ENCODE measurements at places on chromosomes 16 and 17.
A peak's percentile ranks its signal among the peaks of the same experiment; 100 is the strongest.

GRCh38 chr16:22161999-22162655, at the start of gene SDR42E2:
Gene SDR42E2, plus strand, starts transcription at chr16:22162506. Its CDS starts 3,077 bp downstream, at chr16:22165583.
- DNase-seq = peak; percentile 80

DNA sequence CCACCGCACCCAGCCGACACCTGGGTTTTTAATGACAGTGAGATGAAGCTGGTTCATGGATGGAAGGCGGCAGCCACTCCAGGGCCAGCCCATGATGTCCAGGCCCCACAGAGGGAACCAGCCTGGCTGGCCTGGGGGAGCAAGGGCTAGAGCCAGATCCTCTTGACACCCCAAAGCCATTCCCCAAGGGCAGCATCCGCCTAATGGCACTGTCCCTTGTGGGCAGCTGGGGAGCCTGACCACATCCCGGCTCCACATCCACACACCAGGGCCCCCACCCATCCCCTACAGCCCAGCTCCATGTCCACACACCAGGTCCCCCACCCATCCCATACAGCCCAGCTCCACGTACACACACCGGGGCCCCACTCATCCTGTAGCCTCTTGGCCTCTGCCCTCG, 53.3 kb upstream of the ACSF3 start:
- DNase-seq = no peak

GRCh38 chr17:66331038-66331816, 28.8 kb downstream of the PRKCA start:
- DNase-seq = no peak

DNA sequence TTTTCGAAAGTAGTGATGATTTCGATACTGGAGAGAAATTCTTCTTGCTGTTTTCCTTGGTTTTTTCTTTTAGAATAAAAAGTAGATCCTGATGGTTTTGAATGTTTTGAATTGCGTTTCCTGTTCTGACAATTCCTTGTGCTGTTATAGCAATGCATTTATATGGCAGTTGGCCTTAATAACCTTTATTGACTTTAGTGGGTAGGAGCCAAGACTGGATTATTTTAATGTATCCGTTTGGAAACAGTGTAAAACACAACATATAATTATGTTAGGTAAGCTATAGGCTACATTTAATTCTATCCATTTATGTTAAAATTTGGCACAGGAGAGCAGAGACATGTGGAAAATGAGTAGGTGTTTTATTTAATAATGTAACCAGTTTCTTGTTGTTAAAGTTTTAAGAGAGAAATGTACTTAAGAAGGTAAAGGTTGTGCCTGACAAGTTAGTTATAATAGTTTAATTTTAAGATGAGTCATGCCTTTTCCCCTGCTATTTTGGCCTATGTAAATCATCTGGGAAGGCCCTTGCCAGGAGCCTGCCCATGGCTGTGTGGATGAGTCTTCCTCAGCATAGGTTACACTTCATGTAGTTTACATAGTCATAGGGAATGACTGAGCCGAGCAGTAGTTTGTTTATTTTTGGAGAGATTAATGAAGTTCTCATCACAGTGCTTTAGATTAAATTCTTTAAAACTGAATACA, 189.9 kb downstream of the FTO start:
- no peak for DNase-seq

GRCh38 chr17:35731239-35731916, at the start of gene RASL10B:
Gene RASL10B, plus strand, starts transcription at chr17:35731639. Its CDS starts 3,546 bp downstream, at chr17:35735185.
- peak; percentile 80 for DNase-seq

GRCh38 chr16:30844671-30845449, 49.0 kb downstream of the BCL7C start:
- DNase-seq = peak; percentile 78

DNA sequence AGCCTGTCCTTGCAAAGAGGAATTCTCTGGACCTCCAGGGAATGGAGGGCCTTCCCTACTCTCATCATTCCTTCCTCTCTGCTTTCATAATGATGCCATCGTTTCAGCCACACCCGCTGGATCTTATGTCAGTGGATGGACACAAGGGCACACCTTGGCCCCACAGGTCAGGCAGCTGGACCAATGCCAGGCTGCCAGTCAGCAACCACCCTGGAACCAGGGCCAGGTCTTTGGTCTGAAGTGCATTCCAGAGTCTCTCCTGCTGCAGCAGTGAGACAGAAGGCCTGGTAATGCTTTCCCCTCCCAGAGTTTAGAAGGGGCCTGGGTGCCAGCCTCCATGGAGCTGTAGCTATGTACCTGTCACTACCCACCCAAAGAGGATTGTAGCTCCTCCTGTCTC, 7.4 kb downstream of the C1QL1 start:
- DNase-seq = no peak

GRCh38 chr16:54822892-54823291, 107.8 kb upstream of the IRX5 start:
- DNase-seq = no peak

DNA sequence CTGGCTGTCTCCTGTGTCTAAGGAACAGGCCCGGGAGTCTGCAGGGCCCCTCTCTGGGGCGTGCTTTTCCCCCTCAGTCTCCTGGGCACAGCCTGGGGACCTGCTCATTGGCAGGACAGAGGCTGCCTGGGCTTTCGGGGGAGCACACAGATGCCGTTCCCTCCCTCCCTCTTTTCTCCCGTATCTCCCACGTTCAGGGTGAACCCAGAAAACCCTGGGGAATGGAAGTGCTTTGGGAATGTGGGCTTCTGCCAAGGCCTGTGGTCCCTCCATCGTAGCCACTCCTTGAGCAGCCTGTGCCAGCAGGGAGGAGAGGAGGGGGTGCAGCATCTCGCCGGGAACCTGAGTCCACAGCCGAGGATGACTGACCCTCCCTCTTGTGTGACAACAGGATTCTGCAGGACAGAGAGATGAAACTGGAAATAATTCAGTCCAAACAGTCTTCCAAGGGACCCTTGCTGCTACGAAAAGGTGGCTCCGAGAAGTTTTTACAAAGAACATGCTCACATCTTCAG, 52.0 kb downstream of the RNF213 start:
- no peak for DNase-seq

GRCh38 chr17:10041916-10042588, 137.0 kb upstream of the RCVRN start:
- no peak for DNase-seq

DNA sequence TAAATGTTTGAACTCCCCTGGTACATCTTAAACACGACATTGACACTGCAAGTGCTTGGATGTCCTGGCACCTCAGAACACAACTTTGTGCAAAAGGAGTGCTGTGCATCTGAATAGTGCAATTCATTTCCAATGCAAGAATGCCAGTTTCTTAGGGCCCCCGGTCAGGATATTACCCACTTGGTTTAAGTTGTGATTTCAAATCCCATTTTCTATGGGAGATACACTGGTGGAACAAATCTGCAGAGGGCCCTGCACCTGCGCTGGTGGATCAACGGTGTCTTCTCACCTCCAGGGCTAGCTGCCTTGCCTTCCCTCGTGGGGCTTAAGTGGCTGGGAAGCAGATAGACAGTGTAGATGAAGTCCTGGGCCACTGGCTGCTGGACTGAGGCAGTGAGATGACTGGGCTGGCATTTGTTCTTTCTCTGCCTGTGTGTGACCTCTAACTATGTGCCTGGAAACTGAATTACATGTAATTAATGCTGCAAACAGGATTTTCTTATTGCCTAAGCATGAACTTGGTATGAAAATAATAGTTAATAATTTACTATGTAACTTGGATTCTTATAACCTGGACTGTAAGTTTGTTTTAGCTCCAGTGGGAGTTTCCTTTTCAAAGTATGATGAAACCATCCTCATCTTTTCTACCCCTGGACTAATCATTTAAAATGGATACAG, 20.9 kb downstream of the HAPSTR1 start:
- no peak for DNase-seq

- no peak for DNase-seq
Measured at GRCh38 chr16:77913738-77914253, 108.6 kb upstream of the CLEC3A start.

DNA sequence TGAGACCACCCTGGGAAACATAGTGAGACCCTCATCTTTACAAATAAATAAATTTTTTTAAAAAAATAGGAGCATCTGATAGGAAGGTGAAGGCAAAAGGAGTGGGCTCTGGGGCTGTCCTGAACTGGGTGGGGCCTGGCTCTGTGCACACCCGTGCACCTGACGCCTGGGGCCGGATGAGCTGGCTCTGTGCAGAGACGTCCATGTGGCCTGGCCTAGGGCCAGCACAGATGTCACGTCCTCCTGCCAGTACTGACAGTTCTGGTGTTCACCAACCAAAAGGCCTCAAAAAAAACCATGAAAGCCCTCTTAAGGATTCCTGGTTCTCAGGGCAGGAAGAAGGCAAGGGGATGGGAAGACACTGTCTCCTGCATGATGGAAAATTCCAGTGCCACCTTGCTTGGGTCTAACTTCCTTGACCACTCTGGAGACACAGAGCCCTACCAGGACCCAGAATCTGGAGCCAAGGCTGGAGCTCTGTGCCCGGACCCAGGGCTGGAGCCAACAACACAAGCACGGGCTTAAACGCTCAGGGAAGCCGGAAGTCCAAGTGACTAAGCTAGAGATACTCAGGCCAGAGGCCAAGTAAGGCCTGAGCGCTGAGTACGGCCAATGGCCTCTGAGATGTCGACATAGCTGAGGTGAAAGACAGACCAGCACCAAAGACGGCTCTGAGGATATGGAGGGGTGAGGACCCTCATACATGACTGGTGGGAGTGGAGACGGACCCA, 32.9 kb downstream of the COPRS start:
- no peak for DNase-seq

DNA sequence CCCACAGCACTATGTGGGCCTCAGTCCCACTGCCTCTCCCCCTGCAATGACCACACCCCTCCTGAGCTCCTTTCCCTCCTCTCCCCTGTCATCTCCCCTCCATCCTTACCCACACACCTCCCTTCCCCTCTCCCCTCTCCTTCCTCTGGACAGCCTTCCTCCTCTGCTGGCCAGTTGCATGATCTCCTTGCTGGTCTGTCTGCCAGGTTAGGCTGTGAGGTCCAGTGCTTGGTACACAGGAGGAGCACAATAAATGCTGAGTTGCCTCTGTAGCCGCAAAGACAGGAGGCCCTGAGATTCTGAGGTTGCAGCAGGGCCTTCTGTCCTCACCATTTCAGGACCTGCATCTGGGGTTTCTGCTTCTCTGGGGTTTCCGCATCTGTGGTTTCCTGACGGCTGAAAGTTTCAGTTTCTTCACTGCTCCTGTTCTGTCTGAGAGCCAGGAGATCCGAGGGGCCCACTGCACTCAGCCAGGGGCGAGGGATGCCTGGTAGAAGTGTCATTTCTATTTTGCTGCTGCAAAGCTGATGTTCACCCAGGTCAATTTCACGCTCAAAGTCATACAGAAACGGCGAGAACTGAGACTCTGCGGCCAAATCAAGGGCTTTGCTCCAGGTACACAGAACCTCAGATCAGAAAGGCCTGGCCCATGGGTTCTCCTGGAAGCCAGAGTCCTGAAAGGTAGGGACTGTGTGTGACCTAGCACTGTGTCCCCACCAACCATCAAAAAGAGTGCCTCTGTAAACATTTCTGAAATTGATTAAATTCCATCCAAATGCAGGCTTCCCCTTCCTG, 4.6 kb upstream of the SLC12A3 start:
- no peak for DNase-seq

DNA sequence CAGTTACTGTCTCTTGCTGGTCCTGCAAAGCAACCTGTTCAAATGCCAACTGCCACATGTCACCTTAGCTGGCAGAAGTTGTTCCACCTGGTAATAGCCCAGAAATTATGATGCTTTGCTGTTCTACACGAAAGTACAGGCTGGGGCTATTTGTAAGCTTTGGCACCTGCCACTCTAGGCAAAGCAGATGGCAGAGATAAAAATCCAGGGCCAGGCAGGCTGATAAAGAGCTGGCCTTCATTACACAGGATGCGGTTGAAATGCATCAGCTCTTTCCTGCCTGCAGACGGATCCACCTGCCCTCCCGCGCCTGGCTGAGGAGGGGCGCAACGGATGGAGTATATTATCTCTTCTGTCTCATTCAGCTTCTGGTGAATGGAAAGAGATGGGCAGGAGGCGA, 29.3 kb upstream of the KDM8 start:
- no peak for DNase-seq

GRCh38 chr17:57247261-57247660, 9.1 kb upstream of the MSI2 start:
- DNase-seq = no peak

GRCh38 chr17:5133311-5133710, 17.5 kb downstream of the USP6 start:
- DNase-seq = no peak

GRCh38 chr17:17940441-17940911, 31.7 kb downstream of the TOM1L2 start:
- no peak for DNase-seq

DNA sequence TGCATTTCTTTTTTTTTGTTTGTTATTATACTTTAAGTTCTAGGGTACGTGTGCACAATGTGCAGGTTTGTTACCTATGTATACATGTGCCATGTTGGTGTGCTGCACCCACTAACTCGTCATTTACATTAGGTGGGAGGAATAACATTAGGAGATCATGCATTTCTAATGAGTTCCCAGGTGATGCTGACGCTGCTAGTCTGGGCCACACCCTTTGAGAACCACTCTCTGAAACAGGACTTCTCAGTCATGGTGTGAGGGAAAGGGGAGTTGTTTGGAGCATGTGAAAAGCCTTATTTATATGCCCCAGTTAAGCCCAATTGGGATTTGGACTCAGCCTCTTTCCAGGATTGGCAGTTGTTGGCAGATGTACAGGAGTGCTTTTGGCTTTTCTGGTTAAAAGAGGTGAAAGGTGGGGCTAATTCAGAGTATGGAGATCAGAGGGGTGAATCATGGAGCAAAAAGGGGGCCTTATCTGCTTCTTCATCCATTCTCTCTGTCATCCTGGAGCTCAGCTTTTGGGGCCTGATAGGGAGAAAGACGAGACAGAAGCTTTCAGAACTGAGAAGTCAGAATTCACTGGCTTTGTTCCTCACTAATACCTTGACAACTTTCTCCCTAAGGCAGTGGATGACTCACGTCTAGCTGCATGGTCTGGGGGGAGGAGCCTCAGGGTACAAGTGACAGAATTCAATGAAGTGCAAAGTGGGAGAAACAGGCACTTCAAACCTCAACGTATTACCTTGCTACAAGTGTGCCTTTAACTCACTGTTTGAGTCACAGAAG, 180.0 kb upstream of the CACNG3 start:
- no peak for DNase-seq

DNA sequence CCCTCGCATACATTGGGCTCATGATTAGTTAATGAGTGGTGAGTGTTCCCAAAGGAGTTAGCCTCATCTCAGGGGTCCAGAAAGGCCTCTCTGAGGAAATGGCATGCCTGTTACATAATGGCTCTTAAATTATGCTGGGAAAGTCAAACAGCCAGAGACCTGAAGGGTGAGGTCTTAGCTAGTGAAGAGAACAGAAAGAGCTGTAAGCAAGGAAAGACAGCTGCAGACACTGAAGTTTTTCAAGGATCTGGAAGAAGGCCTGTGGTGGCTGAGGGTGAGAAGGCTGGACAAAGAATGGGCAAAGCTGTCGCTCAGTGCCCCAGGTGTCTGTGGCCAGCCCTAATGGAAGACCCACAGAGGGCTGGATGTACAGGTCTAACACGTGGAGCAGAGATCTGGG, 10.4 kb downstream of the SP2 start:
- DNase-seq = no peak

GRCh38 chr16:89380681-89381080, 109.7 kb downstream of the ANKRD11 start:
- DNase-seq = no peak

- DNase-seq = peak; percentile 78
Measured at GRCh38 chr17:58338841-58339754, 10.5 kb upstream of the TSPOAP1 start.

GRCh38 chr16:10600782-10601443, 20.5 kb upstream of the EMP2 start:
- no peak for DNase-seq
